ENCODE measurements at places on chromosomes 13 and 19.

GRCh38 chr13:91725646-91726045 lies 327.2 kb downstream of the GPC5 start:
- DNase-seq, result no peak

GRCh38 chr13:110350509-110350908 lies 43.4 kb downstream of the COL4A2 start:
- no peak for DNase-seq

- no peak for DNase-seq
Measured at GRCh38 chr13:64540468-64540867, 2689.7 kb downstream of the PCDH9 start.

GRCh38 chr19:927351-927779 lies 1.5 kb downstream of the ARID3A start:
- no peak for DNase-seq
